HL-60 (cell line): ENCODE measurements at places on chromosomes 3 and 15.

GRCh38 chr15:48925714-48926223, 38.0 kb downstream of the SHC4 start:
- DNase-seq, result peak; percentile 70

GRCh38 chr3:70849911-70850699, 537.7 kb upstream of the MDFIC2 start:
- no peak for DNase-seq

DNA sequence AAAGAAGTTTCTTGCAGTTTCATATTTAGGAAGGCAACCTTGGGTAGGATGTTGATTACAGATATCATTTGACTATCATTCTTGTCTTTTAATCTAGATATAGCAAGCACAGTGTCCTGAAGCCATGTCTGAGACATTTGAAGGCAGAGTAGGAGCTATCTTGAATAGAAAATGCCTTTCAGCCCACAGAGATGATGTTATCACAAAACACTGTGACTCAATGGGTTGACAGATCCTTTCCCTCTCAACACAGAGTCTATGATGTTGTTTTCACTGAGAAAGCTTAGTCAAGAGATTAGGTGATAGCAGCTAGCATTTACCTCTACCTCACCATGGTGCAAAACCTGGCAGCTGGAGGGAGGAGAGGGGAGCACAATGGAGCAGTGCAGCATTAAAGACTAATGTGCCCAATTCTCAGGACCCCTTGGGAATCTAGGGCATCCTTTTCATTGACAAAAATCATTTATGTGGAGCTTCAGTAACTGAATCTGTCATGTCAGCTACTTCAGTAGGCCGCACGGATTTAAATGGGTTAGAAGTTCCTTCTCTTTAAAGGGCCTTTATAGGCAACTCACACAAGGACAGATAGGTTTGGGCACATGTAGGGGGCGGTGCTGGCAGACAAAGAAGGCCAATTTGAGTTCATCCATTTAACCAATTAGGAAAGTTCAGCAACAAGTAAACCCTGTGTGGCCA, 121.8 kb downstream of the AGBL1 start:
- no peak for DNase-seq

DNA sequence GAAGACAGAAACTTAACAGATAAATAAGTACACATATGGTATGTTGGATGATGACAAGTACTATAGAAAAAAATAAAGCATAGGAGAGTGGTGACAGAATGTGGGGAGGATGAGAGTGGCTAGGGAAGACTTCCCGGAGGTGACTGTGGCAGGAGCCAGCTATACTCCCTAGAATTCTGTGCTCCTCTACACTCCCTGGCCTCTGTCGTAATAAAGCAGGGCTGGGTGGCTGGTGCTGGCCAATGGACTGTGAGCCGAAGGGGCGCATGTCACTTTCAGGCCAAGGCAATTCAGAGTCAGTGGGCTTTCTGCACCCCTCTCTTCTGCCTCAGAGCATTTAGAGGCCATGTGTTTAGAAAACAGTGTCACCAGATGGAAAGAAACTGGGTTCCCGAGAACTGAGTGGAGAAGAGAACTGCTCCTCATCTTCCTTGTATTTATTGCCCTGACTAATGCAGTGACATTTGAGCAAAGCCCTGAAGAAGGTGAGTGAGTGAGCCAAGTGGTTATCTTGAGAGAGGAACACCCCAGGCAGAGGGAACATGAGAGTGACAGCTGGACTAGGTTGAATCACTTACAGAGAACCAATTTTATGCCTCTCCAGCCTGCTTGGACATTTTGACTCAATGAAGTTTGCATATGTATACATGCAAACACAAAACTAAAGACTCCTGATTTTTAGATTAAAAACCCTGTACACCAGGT, 5.2 kb upstream of the VPS8 start:
- no peak for DNase-seq
